ENCODE measurements at places on chromosomes 3 and 15.
A peak's percentile ranks its signal among the peaks of the same experiment; 100 is the strongest.

- no peak for DNase-seq
These were observed 129.1 kb upstream of the MEF2A start for GRCh38 chr15:99436542-99437314.

DNA sequence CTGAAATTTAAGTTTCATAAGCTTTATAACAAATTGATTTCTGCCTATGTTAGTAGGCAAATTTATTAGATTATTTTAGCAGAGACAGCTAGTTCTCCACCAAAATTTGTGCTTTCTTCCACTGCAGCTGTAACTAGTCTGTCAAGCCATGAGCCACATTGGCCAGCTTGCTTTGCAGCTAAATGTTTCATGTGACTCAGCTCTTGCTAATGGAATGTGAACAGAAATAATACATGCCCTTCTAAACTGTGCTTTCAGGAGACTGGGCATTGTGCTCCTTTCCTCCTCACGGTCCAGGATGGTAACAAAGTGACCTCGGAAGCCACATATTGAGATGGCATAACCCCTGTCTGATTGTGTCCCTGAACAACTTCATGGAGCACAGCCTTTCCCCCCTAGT, 51.3 kb upstream of the KPNA4 start:
- DNase-seq = no peak

DNA sequence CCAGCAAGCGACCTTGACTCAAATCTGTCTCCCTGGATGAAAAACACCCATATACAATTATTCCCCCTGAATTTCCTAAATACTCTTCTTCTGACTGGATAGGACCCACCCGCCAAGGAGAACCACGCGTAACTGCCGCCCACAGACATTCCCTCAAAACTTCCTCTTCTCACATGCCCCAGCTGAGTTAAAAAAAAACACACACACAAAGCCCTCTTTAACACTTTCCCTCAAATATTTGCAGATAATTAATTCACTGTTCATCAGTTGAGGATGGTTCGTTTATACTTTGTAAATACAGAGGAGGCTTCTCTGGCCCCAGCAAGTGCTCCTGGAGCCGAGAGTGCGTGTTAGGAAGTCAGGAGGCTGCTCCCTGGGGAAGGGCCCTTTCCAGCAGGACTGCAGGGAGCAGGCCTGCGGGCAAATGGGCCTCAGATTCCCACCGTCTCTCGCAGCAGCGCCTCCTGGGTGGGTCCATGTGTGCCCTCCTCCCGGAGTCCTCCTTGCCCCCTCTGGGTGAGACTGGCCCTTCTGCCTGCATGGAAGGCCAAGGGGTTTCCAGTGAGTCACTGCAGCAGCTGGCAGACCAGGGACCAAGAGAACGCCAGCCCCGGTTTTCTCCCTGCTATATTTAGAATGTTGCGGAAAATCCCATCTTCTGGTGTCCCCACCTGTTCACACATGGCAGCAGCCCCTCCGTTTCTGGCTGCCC, 46.8 kb downstream of the MGLL start:
- no peak for DNase-seq

GRCh38 chr15:95958382-95958781, 372.1 kb upstream of the NR2F2 start:
- no peak for DNase-seq

DNA sequence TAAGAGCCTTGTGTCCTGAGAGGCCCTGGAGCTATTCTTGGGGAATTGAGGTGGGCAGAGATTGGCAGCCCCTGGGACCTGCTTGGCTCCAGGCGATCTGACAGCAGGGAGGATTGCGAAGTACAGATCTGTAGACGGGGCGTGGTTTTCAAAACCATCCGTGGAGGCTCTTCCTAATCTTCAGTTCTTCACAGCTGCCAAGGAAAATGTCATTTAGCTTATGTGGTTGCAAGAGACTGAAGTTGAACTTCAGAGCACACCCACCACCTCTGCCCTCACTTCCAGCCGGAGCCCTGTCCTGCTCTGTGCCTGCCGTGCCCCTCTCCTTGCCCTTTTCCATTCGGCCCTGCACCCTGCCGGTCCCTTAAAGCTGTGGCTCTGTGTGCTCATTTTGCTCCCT, 12.9 kb downstream of the NISCH start:
- no peak for DNase-seq

DNA sequence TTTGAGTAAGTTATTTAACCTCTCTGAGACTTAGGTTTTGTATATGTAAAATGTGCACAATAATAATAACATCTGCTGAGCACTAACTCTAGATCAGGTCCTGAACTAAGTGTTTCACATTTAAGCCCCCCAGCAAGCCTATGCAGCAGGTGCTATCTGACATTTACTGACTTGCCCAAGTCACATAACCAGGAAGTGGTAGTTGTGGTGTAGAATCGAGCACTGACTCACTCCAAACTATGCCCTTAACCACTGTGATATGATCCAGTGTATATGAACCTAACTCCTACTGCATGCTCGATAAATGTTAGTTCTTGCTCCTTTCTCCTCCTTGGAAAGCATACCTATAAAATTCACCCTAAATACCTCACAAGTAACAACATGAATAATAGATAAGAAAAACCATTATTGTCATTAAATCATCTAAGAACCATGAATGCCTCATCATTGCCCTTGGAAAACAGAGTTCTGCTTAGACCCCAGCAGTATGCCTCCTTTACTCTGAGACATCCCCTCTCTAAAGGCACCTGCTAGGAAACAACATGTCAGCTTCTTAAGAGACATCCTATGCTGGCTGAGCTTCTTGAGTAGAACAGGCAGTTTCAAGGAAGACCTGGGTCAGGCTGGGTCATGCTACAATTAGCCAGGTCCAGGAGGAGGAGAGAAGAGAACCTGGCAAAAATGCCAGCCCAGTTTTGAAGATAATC, 3.0 kb upstream of the SHC4 start:
- no peak for DNase-seq

GRCh38 chr3:24145981-24146822, 201.1 kb downstream of the NR1D2 start:
- DNase-seq = peak; percentile 85

All from AG09319 (cell line).